Cardiac muscle cell (in vitro differentiated cells and primary cell): ENCODE measurements at places on chromosomes 6 and 20.

- DNase-seq, result peak; percentile 27
These were observed 1.5 kb downstream of the TP53INP2 start for GRCh38 chr20:34705397-34706301.

DNA sequence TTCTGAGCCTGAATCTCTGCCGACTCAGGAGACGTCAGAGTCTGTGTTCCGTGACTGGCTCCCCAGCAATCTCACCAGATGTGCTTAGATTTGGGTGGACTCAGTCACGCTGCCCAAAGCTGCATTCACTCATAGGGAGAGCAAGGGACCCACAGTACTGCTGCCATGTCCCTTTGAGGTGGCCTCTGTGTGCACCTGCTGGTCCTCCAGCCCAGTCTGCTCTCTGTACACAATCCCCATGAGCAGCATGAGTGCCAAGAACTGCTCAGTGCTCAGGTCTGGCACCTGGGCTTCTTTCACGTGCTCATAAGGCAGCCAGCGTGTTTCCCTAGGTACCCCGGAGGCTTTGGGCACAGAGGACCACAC, 44.2 kb upstream of the TIAM2 start:
- DNase-seq, result no peak

DNA sequence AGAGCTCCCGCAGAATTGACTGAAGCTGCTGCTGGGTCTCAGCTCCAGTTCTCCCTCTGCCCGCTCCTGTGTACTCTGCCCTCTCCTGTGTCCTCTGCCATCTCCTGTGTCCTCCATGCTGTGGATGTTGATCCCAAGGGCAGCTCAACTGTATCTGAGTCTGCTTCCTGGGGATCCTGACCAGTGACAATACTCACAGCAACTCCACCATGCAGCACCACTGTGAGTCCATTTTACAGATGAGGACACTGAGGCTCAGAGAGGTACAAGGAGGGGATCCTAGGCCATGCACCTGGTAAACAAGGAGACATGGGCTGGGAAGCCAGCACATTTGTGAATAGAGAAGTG, 8.6 kb downstream of the TP53RK start:
- DNase-seq, result no peak

DNA sequence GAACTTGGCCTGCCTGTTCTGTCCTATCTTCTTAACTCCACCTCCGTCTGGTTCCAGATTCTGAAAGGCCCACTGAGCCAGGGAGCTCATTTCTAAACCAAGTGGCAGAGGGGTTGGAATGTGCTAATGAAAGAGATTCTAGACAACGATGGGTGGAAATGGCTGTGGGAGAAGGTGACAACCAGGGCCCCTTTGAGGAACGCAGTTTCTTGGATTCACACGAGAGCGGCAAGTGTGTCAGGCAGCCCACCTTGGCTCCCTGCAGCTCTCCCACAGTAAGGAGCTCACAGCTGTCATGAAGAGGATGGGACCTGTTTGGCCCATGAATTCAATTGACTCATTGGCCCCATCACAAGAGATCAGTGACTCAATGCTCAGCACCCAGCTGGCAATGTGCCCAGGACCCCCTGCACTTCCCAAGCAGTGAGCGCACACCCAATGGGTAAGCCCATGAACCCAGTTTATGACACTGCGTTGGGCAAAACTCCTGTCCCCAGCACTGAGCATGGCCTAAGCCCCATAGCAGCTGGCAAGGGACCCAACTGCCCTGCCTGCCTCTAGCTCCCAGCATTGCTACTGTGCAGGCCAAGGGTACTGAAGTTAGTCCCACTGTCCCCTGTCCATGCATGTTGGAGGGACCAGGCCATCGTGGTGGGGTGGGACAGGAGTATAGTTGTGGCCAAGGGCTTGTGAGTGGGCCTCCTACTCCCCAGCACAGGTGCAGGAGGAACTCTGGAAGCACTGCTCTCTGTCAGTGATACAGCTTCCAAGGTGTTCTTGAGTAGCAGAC, 16.4 kb downstream of the MRPS18A start:
- DNase-seq, result no peak

DNA sequence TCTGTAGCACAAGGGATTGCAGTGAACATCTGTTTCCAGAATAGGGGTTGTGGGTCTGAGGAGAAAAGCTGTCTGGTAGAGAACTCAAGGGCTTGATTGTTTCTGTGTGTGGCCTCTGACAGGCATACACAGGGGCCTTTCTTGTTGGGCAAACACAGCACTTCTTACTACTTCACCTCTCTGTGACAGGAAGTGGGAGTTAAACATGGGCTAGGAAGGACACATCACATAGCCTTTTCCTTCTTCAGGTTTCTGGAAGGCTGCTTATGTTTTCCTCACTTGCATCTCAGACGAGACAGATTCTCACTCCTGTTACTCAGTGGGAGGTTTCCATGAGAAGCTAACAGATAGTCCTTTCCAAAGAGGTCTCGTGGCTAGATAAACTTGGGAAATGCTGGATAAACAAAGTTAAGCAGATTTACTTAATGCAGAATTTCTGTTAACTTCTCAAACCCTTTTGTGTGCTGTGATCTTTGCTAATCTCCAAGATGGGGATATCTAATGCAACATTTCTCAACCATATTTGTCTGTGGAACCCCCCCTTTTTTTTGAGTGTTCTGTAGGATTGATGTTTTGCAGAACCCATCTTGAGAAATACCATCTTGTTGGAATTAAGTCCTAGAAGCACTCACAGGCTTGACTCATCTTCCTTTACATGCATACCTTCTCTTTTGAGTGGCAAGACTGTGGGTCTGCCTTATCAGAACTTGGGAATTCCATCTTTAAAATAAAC, 41.9 kb upstream of the RNF8 start:
- DNase-seq, result peak; percentile 60

DNA sequence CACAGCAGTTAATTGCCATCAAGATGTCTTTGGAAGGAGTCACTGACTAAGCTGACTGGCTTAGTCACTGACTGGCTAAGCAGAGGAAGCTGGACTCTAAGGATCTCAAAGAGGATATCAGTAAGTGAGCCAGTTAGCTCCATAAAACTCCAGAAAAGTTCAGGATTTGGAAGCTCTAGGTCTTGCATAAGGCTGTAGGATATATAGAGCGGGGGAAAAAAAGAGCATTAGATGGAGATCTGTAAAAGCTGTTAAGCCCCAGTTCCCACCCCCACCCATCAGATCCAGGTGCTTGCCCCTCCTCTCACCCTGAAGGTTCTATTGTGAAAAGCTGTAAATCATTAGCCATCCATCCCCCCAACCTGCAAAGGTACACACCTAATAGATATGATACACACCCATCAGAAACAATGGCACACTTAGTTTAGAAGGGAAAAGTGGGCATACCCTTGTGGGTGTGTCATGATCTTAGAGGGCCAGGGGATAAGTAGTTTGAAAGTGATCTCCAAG, 32.2 kb downstream of the CARMIL1 start:
- no peak for DNase-seq

GRCh38 chr6:142805042-142805441, 139.9 kb downstream of the HIVEP2 start:
- DNase-seq, result no peak

DNA sequence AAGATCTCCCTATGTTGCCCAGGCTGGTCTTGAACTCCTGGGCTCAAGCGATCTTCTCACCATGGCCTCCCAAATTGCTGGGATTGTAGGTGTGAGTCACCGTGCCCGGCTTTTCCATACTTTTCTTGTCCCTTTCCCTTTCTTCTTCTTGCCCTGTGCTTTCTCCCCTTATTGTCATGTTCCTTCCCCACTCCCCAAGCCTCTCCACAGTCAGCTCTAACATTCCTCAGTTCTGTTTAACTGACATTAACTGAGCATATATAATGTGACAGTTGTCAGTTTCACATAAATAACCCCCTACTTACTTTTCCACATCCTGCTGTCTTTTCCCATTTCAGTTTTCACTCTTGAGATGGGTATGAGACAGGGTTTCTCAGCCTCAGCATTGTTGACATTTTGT, 9.5 kb upstream of the RNF8 start:
- DNase-seq, result no peak

GRCh38 chr6:25018568-25018954, 82.8 kb upstream of the RIPOR2 start:
- DNase-seq, result no peak

DNA sequence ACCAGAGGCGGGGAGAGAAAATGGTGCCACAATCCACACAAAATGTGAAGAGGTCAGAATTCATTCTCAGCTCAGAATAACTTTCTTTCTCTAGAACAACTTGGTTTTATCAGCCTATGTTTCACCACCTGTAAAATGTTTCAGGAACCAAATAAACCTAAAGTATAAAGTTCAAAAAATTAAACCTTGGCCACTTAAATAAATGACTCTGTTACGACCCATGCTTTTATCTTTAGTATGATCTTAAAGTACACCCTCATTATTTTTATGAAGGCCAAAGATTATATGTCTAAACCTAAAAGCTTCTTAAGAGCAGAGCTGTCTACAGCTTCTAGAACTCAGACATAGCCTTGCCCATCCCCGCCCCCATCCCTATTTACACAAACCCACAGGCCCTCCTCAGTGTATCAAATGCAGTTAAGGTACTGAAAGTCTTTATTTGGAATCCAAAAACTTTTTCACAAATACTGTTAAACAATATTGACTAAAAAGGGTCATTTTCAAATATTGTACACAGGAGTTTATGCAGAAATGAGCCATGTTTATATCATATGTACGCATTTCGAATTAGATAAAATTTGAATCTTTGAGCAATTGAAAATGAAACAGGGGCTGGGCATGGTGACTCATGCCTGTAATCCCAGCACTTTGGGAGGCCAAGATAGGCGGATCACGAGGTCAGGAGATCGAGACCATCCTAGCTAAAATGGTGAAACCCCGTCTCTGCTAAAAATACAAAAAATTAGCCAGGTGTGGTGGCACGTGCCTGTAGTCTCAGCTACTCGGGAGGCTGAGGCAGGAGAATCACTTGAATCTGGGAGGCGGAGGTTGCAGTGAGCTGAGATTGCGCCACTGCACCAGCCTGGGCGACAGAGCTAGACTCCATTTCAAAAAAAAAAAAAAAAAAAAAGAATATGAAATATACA, 5.7 kb upstream of the NHSL1 start:
- no peak for DNase-seq

DNA sequence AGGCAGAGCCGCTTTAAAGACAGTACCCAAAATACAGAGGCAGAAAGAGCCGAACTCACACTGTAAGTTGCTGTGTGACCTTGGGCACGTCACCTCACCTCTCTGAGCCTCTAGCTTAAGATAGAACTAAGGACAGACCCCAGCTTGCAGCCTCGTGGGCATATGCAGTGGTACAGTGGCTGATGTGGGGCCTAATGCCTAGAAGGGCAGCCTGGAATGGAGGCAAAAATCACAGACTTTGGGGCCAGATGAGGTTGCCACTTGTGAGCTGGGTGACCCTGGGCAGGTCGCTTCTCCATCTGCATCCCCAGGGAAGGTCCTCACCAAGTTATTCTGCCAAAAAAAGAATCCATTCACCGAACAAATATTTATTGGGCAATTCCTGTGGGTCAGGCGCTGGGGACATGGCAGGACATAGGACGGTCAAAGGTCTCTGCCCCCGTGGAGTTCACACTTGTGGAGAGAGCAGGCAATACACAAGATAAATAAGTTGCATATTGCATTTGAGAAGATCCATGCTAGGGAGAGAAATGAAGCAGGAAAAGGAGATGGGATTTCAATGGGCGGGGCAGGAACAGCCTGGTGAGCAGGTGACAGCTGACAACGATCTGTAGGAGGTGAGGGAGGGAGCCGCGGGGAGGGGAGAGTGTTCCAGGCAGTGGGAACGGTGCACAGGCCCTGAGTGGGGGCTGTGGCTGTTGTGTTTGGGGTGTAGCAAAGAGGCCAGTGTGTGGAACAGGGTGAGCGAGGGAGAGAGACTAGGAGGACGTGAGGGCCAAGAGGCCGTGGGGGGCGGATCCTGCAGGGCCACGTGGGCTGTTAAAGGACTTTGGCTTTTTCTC, 115.2 kb downstream of the CEBPB start:
- no peak for DNase-seq

DNA sequence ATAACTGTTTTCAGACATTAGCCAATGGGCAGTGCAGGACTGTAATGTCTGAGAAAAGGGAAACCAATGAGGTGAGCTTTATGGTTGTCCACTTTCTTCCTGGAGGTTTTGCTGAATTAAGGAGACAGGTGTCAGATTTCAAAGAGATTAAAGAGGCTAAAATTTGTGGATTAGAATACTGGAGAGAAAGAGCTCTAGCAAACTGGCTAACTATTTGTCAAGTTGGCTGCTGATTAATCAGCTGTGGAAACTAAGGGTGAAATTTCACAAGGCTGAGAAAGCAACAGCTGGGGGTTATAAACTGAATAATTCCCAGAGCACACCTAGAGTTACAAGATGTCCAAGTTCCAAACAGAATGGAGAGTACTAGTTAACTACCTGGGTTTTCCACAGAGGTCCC, 198.9 kb downstream of the TBC1D32 start:
- no peak for DNase-seq

DNA sequence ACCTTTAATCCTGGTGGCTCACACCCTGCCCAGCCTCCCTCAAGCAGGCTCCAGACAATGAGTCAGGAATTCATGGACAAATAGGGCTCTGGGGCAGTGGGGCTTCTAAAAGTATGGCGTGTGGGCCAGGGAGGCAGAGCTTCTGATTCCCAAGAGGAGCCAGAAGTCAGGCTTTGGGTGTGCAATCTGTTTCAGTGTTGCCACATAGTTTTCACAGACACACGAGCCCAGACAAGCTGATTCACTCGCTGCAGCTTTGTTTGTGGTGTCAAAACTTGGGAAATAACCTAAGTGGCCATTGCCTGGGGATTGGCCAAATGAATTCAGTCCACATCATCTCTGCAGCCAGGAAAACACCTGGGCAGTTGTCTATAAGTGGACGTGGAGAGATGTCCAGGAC, 9.2 kb downstream of the PEDS1 start:
- DNase-seq, result no peak

GRCh38 chr6:3887150-3887700, 38.1 kb downstream of the FAM50B start:
- no peak for DNase-seq

- peak; percentile 27 for DNase-seq
These were observed 48.9 kb upstream of the EPHA7 start for GRCh38 chr6:93468291-93468690.

DNA sequence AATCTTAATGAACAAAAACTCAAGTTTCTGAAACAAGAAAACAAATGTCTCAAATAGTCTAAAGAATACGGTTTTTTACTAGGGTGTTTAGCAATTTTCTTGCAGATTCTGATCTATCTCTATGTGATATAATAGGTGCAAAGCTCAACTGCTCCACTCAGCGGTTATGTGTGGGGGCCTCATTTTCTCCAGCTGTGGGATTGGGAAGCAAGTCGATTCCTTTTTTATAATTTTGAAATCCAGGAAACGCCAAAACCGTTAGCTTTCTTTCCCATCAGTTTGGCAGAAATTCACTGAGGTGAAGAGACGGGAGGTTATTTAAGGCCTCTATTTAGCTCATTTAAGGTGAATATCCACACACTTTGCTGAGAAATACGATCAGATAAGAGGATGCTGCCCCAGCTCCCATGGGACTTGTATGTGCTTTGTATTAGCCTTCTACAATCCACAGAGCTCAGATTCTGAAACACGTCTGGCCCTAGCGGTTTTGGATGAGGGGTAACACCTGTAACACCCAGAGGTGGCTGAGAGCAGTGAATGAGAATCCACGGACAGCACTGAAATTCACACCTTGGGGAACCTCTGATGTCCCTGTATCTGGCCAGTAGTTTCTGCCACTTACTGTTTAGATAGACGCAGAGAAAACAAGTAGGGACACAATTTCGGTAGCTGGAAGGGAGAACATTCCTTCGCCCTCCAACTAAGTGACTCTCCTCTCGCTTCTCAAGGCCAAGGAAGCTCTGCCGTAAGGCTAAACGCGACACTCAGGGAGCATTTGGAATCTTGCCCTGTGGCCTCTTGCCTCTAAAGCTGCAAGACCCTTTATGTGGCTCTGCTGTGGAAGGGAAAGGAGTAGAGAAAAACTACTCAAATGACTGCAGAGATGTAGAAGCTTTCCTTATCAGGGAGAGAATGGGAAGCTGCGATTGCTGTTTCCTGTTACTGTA, 6.5 kb upstream of the BCAS4 start:
- DNase-seq, result peak; percentile 88
